ENCODE measurements at places on chromosomes 16 and 17.

DNA sequence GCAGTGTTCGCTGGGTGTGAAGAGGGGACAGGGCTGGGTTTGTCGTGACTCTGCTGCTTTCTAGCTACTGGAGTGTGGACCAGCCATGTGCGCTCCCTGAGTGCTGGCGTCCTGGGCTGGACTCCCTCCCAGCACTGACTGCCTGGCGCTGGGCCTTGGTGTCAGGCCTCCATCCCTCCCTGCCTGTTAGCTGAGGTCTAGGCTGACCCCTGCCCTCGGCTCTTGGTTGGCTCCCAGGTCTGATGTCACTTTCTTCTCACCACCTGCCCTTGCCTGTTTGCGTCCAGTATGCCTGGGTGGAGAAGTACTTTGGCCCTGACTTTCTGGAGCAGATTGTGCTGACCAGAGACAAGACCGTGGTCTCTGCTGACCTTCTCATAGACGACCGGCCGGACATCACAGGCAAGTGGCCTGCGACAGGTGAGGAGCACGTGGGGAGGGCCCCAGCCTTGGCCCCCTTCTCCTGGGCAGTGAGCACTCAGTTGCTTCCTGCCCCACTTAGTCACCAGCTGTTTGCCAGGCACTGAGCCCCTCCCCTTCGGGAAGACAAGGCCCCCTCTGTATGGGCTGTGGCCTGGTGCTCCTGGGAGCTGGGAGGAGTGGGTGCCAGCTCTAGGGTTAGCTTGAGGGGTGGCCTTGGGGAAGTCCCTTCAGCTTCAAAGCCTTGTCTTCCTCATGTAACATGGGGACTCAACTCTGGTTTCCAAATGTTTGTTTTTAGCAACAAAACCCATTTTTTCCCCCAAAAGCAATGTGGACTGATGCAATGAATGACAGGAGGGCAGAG is 41.5 kb downstream of the NT5M start:
- no peak for DNase-seq

GRCh38 chr16:73339821-73340220 is 291.9 kb upstream of the ZFHX3 start:
- DNase-seq, result no peak

- DNase-seq, result no peak
These were observed 65.0 kb downstream of the PARN start for GRCh38 chr16:14564861-14565687.

GRCh38 chr16:88534638-88535190 is 35.5 kb upstream of the ZC3H18 start:
- DNase-seq, result peak; percentile 36

- no peak for DNase-seq
These were observed 5.6 kb downstream of the NT5C start for GRCh38 chr17:75125984-75126383.

DNA sequence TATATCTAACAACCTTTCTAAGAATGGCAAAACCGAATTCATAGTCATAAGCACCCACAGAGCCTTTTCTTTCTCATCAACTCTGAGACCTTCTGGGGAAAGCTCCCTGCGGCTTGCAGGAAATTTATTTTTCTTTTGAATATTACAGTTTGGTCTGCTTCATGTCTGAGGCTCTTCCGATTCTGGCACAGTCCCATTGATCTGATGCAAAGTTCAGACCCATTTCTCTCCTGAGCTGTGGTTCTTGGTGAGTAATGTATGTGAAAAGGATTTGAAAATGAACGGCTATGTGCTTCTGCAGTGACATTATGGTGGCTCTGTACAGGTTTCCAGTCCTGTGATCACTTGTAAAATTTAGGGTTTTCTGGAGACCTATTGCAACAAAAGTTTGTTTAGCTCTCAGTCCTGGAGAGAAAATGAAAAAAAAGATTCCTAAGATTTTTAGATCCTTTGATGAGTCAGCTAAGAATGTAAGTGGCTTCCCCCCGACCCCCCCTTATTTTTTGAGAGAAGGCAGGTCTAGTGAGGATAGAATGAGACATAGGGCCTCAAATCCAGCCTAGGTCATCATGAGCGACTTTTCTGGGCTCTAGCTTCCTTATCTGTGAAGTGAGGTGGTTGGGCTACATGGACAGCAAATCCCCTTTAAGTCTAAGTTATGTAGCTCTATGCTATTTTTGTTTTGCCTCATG is 4.6 kb downstream of the GAN start:
- no peak for DNase-seq

- peak; percentile 70 for DNase-seq
These were observed 9.6 kb downstream of the G6PC3 start for GRCh38 chr17:44079877-44080821.

GRCh38 chr17:1041746-1042145 is 44.8 kb downstream of the TIMM22 start:
- no peak for DNase-seq

- DNase-seq, result peak; percentile 66
These were observed 7.7 kb upstream of the NPIPB2 start for GRCh38 chr16:11949527-11949926.

GRCh38 chr17:5019475-5019956 is 15.7 kb downstream of the SLC52A1 start:
- peak; percentile 32 for DNase-seq

GRCh38 chr16:84718-85406 is 6.8 kb downstream of the MPG start:
- peak; percentile 85 for DNase-seq

DNA sequence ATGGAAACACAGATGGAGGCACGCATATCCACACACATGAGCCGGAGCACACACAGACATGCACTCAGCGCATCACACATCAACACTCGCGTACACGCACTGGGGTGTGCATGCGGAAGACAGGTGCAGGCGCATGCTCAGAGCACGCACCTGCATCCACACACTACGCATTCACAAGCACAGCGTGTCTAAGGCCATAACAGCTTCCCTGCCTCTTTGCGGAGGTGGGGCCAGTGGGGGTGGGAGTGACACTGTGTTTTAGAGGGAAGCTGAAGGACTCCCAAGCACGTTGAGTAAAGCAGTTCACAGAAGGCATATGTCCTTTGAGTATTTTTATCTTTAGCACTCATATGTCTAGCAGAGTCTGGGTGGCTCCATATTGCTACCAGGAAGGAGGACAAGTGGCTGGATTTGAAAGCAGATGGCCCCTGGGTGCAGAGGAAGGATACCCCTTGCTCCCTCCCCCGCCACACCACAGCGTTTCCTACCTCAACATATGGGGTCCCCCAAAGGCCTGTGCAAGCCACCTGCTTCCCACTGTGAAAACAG is 68.6 kb upstream of the TOB1 start:
- DNase-seq, result peak; percentile 64

DNA sequence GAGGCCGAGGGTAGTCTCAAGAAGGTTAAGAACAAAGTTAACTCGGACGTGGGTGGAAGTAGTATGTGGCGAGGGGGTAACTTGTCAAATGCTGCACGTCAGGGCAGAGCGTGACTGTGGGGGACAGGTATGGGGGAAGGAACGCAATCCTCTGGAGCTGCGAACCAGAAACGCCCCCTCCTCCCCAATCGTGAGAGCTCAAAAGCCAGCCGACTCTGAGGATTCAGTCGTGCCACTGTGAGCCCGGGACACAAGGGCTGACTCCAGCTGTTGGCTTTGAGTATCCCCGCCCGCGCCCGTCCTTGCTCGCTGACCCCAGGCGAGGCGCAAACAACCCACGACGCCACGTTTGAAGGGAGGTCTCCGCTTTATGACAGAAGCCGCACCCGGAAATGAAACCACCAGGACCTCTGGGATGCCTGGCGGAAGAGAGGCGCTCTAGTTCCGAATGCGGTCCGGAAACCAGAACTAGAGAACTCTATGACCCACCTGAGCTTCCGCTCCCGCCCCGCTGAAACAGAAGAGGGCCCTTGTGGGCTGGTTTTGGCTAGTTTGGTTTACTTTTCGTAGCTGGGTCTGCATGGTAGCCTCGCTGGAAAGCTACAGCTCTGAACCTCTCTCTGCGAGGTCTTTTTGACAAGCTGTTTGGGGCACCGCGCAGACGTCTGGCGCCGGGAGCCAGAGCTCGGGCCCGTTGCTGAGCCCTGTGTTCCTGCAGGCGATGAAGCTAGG is at the start of gene PEX12:
PEX12 (minus strand) TSS at position 375 of the 732 bp plus-strand sequence. CDS start 550 bp downstream, outside the sequence.
- DNase-seq, result peak; percentile 66

DNA sequence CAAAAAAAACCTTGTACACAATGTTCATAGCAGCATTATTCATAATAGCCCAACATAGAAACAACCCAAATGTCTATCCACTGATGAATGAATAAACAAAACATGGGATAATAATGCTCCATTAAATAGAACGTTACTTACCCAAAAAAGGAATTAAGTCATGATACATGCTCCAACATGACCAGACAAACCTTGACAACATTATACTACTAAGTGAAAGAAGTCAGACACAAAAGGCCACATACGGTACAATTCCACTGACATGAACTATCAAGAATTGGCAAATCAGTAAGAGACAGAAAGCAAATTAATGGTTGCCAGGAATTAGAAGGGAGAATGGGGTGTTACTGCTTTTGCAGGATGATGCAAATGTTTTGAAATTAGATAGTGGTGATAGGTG is 193.8 kb upstream of the SHISA6 start:
- DNase-seq, result no peak

DNA sequence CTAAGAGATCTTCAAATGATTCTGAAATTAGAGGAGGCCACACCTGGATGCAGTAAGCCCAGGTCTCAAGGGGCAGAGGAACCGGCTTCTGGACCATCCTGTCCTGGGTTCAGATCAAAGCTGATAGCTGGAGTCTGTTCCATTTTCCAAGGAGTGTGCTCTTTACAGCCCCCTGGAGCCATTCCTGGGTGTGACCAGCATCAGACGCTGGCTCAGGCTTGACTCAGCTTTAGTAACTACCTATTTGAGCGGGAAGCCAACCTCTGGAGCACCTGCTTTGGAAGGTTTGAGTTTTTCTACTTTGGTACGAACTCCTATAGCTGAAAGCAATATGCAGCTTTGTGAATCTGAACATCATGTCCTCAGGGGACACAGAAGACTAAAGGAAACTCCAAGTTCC is 12.9 kb upstream of the BBS2 start:
- DNase-seq, result no peak

GRCh38 chr16:30876867-30877266 is 17.0 kb downstream of the BCL7C start:
- DNase-seq, result no peak

DNA sequence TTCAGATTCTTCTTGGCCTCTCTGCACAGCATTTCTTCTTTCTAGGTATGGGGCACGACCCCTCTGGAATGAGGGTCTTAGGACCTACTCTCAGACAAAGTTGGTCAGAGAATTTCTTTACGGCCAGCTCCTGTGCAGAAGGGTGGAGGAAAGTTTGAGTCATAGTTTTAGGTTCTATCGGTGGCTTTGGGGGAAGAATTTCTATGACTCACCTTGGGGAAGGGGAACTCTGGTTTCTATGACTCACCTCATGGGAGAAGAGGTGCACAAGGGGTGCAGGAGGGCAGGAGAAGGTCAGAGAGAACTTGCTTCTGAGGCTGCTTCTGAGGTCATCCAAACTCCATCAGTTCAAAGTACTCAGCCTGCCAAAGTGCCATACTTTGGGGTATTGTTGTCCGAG is 2.5 kb upstream of the ABCC12 start:
- DNase-seq, result peak; percentile 41

DNA sequence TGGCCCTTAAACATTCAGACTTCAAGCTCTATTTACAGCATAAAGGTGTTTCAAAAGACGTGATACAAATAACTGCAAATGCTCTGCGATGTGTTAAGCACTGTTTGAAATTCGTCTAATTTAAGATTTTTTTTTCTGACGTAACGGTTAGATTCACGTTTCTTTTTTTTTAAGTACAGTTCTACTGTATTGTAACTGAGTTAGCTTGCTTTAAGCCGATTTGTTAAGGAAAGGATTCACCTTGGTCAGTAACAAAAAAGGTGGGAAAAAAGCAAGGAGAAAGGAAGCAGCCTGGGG is 681 bp upstream of the MAPT start:
- DNase-seq, result no peak

GRCh38 chr16:12455287-12455798 is 348.3 kb downstream of the CPPED1 start:
- peak; percentile 85 for DNase-seq

- no peak for DNase-seq
These were observed 163.8 kb downstream of the TOX3 start for GRCh38 chr16:52383119-52383518.

DNA sequence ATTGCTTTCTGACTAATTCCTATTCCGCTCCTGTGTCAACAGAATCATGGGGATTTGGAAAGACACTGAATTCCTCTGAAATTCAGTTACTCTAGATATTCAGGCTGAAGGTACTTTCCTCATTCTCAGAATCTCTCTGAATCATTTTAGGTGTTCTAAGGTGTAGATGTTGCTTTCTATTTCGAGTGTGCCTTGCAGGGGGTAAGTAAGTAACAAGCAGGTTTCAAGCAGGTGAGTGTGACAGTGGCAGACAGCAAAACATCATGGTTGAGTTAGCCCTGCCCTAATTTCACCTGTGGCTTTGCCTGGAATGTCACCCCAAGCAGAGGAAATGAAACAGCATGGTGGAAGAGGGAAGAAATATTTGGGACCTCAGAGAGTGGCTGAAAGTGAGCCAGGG is 75.1 kb downstream of the SHISA9 start:
- no peak for DNase-seq

- no peak for DNase-seq
These were observed 1.8 kb upstream of the SLC16A3 start for GRCh38 chr17:82226809-82227628.

GRCh38 chr17:77127735-77128361 is 12.9 kb upstream of the SEC14L1 start:
- peak; percentile 74 for DNase-seq

DNA sequence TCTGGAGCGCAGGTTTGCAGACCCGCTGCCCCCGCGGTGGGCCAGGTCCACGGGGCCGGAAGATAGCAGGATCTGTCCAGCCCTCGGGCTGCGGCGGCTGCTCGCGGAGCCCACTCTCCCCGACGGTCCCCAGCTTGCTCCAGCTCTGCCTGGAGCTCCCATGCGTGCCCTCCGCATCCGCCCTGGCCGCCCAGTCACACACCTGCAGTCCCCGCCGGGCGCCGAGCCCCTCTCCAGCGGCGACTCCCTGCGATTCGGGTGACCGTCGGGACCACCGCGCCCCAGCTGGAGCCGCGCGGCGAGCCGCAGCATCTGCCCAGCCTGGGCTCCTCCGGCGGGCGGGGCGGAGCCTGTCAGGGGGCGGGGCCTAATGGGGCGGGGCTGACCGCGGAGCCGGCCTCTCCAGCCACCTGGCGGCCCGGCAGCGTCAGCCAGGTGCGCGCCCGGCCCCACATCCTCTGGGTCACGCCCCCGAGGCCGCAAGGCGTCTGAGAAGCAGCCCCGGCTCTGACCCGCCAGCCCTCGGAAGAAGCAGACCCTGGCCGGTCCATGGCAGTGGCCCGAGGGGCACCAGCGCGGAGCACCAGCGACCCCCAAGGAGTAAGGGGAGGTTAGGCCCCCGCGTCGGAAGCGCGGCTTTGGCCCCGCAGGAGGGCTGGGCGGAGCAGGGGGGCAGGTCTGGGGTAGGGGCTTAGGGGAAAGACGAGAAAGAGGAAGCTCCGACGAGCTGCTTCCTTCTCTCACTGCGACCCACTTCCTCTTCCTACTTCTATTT is at the start of gene PIK3R5:
PIK3R5 (minus strand) TSS at position 314 of the 775 bp plus-strand sequence. CDS start 54,213 bp downstream, outside the sequence.
- DNase-seq, result peak; percentile 83

DNA sequence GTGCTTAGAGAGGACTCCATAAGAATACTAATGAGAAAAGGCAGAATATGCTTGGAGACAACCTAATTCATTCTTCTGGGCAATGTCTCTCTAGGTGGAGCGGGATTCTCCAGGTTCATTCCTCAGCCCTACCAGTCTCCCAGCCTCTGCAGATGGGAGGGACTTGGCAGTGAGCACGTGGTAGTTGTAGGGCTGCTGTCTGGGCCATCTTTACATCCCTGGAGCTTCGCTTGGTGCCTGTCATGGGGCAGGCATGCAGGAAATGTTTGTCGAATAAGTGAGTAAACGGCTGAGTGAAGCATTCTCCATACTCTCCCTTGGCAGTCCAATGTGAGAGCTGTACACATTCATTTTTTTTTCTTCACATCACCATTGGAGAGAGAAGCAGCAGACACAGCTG is 387.5 kb downstream of the UTP18 start:
- DNase-seq, result no peak
